Inflammatory macrophage treated with lipopolysaccharide for 1 hour (primary cell): ENCODE measurements at places on chromosomes 1 and 21.

DNA sequence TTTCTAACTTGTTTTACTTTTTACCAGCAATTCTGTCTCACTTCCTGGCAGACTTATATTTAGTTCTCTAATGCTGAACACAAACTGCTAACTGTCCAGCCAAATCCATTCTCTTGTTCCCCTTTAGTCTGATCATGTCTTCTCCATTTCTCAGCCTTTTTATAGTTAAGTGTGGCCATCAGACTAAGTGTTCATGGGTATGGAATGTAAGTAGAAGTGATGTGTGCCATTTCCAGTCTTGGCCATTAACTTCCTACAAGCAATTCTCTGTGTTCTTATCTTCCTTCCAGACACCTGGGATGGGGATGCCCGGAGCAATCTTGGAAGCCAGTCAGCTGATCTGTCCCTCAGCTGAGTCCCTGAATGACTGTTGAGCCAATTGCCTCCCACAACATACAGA, 165.8 kb downstream of the ST6GALNAC3 start:
- no peak for DNase-seq

- DNase-seq: no peak
Measured at GRCh38 chr1:111483876-111484275, 10.1 kb downstream of the C1orf162 start.

DNA sequence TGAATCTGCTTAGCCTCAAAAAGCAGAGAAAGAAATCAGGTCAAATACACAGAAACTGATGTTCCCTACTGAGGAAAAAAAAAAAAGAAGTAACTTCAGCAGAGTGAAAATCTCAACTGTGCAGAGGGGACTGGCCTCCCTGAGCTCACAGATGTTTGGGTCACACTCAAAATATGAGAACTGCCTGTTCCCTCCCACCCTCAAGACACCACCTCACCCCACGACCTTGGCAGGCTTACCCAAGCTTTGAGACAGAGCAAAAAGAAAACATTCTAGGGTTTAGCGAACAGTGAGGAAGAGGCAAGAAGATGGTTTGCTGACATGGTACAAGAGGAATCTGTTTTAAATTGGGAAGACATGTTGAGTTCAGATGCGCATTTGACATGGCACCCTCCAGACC, 48.8 kb downstream of the NID1 start:
- DNase-seq: no peak

DNA sequence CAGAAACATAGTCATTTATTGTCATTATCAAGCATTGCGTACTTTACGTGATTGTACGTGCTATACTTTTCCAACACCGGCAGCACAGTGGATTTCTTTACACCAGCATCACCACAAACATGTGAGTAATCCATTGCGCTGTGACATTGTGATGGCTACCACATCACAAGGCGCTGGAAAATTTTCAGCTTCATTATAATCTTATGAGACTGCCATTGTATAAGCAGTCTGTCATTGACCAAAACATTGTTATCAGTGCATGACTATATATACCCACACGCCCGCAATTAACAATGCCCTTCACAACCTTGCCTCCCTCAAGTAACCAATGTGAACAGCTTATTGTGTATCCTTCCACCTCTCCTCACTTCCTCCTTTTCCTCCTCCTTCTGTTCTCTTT, 137.6 kb downstream of the ZZZ3 start:
- no peak for DNase-seq

DNA sequence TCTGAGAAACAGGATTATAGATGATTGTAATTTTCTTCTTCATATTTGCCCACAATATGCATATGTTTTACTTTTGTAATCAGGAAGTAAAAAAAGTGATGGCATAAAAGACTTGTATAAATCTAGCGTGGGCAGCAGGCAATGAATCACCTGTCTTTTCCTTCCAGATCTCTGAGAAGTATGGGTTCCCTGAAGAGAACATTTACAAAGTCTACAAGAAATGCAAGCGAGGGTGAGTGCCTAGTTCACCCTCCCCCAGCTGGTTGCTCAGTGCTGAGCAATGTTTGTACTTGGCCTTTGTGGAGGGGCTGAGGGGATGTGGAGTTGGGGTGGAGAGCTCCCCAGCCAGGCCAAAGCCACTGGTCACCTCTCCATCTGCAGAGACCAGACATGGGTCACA, 30.7 kb downstream of the GRHL3 start:
- no peak for DNase-seq
